ENCODE measurements at places on chromosomes 7 and 10. TPM values are rescaled to one million over a fixed set of nuclear protein-coding genes. Genes with fewer than 3 reads are reported as not detected.

Gene ZPBP
- total RNA-seq: not detected

Gene SUN3
- 0.32 TPM for total RNA-seq

Gene AGR2
- total RNA-seq: not detected

Gene NPFFR1
- total RNA-seq: not detected

Gene CYP26A1
- not detected for total RNA-seq

Gene PAPOLB
- 0.05 TPM for total RNA-seq

Gene INA
- total RNA-seq: not detected

Gene ADAM8
- total RNA-seq: 2.0 TPM
